ENCODE measurements at places on chromosomes 13 and 19.

DNA sequence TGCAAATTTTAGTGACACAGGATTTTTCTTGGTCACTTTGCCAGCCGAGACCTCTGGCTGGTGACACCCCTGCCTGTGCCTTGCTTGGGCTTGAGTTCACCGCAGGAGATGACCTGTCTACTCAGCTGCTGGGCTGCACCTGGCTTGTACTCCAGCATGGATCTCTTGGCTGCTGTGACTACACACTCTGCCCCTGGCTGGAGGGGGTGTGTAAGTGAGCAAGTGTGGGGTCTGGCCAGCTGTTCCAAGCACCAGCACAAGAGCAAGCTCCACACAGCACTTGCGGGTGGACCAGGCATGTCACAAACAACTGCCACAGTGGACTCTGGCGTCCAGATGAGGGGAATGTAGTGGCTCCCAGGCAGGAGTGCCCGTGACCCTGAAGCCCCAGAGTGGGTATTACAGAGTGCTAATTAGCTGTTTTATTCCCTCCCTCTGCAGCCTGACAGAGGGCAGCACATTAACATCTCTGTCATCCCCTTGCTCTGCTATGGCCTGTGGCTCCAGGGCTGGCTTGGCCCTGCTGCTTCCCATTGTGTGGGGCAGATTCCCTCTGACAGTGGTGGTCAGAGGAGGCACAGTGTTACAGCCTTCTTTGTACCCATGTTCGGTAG, 1387.2 kb downstream of the OLFM4 start:
- H3K4me1 ChIP-seq: no peaks in the 10 kb centered on the region
- no peak overlapping the region for H3K4me3 ChIP-seq
- H3K27me3 ChIP-seq: no peaks in the 10 kb centered on the region
- H3K27ac ChIP-seq: no peak overlapping the region
- no peak for DNase-seq
- H3K36me3 ChIP-seq: no peaks in the 10 kb centered on the region

- no peak for DNase-seq
- no peaks in the 10 kb centered on the region for H3K4me1 ChIP-seq
- no peak overlapping the region for H3K4me3 ChIP-seq
- no peaks in the 10 kb centered on the region for H3K36me3 ChIP-seq
- no peaks in the 10 kb centered on the region for H3K27me3 ChIP-seq
These were observed 8.4 kb downstream of the ATP13A1 start for GRCh38 chr19:19655051-19655594.

GRCh38 chr19:13164343-13165161, 14.3 kb downstream of the IER2 start:
- peak overlapping the region; percentile 42 for H3K4me3 ChIP-seq
- DNase-seq: no peak
- peaks cover 55% of the 10 kb centered on the region for H3K4me1 ChIP-seq
- H3K27me3 ChIP-seq: no peaks in the 10 kb centered on the region

DNA sequence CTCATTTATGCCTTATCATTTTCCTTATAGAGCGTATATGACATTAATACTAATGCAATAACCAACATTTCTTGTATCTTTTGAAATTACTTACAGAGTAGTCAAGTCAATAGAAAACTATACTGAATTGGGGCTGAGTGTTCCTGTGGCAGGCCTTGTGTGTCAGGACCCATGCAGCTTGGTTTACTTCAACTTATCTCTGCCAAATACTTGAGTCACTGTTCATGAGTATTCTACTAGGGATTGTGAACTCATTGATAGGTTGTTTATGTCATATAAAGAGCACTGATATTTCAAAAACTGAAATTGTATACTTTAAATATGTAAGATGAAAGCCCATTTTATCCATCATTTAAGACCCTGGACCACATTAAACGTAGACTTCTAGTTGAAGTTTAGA, 688.6 kb upstream of the SLITRK1 start:
- no peak overlapping the region for H3K4me3 ChIP-seq
- H3K27me3 ChIP-seq: no peaks in the 10 kb centered on the region
- DNase-seq: no peak
- no peak overlapping the region for H3K27ac ChIP-seq
- no peaks in the 10 kb centered on the region for H3K36me3 ChIP-seq
- no peaks in the 10 kb centered on the region for H3K4me1 ChIP-seq

DNA sequence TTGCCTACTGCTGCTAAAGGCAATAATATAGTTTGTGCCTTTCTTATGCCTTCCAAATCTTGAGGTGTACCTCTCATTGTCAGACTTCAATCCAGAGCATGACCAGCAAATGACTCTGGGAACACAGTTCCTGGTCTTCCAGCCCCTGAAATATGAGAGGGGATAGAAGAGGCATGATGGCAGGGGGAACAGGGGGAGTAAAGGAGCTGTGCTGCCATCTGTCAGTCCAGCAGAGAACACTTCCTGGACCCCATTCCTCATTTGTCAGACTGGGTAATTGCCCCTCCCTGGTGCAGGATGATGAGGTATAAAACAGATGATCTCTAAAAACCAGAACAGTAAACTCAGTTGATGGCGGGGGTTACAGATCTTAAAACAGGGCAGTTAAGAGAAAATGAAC, 618.7 kb downstream of the DIAPH3 start:
- no peaks in the 10 kb centered on the region for H3K36me3 ChIP-seq
- DNase-seq: no peak
- H3K27ac ChIP-seq: no peak overlapping the region
- H3K27me3 ChIP-seq: no peaks in the 10 kb centered on the region
- no peaks in the 10 kb centered on the region for H3K4me1 ChIP-seq

GRCh38 chr13:75749407-75749806, 113.3 kb downstream of the LMO7 start:
- H3K27ac ChIP-seq: no peak overlapping the region
- no peak for DNase-seq
- H3K36me3 ChIP-seq: no peaks in the 10 kb centered on the region
- no peaks in the 10 kb centered on the region for H3K27me3 ChIP-seq
- no peak overlapping the region for H3K4me3 ChIP-seq
- no peaks in the 10 kb centered on the region for H3K4me1 ChIP-seq

GRCh38 chr19:10945264-10945663, 15.6 kb upstream of the SMARCA4 start:
- peaks cover 10% of the 10 kb centered on the region for H3K4me1 ChIP-seq
- DNase-seq: no peak
- H3K27me3 ChIP-seq: no peaks in the 10 kb centered on the region
- H3K4me3 ChIP-seq: no peak overlapping the region

GRCh38 chr13:23411706-23412105, 21.8 kb downstream of the SACS start:
- no peaks in the 10 kb centered on the region for H3K27me3 ChIP-seq
- no peak for DNase-seq
- H3K4me3 ChIP-seq: no peak overlapping the region
- H3K36me3 ChIP-seq: no peaks in the 10 kb centered on the region
- no peak overlapping the region for H3K27ac ChIP-seq
- no peaks in the 10 kb centered on the region for H3K4me1 ChIP-seq

DNA sequence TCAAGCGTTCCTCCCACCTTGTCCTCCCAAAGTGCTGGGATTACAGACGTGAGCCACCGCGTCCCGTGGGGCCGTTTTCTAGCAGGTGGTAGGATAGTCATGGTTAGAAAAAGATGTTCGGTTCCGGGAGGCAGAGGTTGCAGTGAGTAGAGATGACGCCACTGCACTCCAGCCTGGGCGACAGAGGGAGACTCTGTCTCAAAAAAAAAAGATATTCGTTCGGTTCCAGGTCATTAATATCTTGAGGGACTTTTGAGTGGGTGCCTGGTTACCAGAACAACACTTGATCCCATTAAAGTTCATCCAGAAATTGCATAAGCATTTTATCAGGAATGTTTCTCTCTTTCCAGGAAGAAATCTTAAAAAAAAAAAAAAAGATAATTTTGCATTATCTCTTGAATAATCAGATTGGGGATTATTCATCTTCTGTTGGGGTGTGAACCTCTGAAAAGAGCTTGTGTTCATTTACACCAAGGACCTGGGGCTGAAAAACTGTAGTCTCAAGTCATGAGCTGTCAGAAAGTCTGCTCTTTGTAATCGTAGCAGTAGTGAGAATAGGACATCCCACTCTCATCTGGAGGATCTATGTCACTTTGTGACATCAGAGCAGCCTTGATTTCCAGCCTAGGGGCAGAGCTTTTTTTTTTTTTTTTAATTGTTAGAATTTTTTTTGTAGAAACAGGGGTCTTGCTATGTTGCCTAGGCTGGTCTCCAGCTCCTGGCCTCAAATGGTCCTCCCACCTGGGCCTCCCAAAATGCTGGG, 1.0 kb upstream of the ETHE1 start:
- no peak for DNase-seq
- H3K27ac ChIP-seq: no peak overlapping the region
- H3K36me3 ChIP-seq: no peaks in the 10 kb centered on the region
- no peak overlapping the region for H3K4me3 ChIP-seq
- peaks cover 4% of the 10 kb centered on the region for H3K4me1 ChIP-seq
- no peaks in the 10 kb centered on the region for H3K27me3 ChIP-seq

GRCh38 chr19:36025541-36025940, 7.1 kb downstream of the CLIP3 start:
- no peaks in the 10 kb centered on the region for H3K27me3 ChIP-seq
- no peaks in the 10 kb centered on the region for H3K36me3 ChIP-seq
- no peak overlapping the region for H3K27ac ChIP-seq
- no peaks in the 10 kb centered on the region for H3K4me1 ChIP-seq
- DNase-seq: no peak
- no peak overlapping the region for H3K4me3 ChIP-seq

DNA sequence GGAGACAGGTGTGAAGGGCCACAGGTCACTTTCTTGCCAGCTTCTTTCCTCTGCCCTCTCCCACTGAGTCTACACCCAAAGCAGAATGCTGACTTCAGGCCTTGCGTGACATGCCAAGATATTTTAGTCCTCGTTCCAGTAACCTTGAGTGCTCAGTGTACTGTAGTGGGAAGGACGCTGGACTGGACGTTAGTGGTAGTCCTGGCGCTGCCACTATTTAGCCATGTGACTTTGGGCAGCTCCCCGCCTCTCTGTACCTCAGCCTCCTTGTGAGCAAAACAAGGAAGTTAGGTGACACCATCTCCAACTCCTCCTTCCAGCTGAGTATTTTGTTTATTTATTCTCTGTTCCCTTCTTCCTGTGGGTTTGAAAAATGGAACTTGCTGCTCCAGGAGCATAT, 86.1 kb downstream of the FRY start:
- no peak overlapping the region for H3K4me3 ChIP-seq
- no peak overlapping the region for H3K27ac ChIP-seq
- H3K27me3 ChIP-seq: no peaks in the 10 kb centered on the region
- no peaks in the 10 kb centered on the region for H3K4me1 ChIP-seq

- H3K27ac ChIP-seq: no peak overlapping the region
- peak overlapping the region; percentile 20 for H3K4me3 ChIP-seq
- H3K27me3 ChIP-seq: no peaks in the 10 kb centered on the region
- DNase-seq: no peak
These were observed 22.6 kb downstream of the ATP8B3 start for GRCh38 chr19:1789261-1790041.

DNA sequence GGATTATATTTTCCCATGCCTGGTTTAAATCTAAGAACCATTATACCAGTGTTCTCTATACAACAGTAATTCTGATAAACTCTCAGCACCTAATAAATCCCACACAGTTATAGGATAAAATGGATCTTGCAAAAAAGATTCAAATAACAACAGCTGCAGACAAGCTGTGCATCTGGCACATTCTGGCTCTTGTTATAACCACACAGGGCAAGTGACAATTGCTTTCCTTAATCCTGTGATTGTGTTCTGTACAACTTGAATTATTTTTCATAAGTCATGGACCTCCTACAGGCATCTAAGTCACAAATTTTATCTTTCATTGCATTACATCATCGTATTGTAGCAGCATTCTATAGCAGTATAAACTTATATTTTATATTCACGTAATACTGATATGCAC, 948.3 kb downstream of the SLITRK1 start:
- H3K27ac ChIP-seq: no peak overlapping the region
- DNase-seq: no peak
- H3K27me3 ChIP-seq: no peaks in the 10 kb centered on the region
- H3K36me3 ChIP-seq: no peaks in the 10 kb centered on the region
- H3K4me3 ChIP-seq: no peak overlapping the region

DNA sequence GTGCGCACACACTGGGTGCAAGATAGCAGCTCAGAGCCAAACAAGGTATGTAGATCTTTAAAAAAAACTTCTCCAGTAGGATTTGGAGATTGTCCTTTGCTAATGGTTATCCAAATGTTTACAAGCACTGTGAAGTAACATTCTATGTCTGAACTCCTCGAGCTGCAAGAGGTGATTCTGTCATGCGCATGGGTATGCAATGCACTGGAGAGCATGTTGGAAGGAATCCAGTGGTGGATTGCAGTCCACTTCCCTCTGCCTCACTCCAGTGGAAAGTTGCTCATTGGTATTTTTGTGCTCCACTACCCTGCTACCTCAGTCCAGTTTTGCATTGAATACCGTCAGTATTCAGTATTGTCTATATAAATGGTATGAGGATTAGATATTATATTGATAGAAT, 132.1 kb downstream of the ATP8A2 start:
- no peak for DNase-seq
- no peaks in the 10 kb centered on the region for H3K4me1 ChIP-seq
- no peak overlapping the region for H3K27ac ChIP-seq
- no peaks in the 10 kb centered on the region for H3K27me3 ChIP-seq

DNA sequence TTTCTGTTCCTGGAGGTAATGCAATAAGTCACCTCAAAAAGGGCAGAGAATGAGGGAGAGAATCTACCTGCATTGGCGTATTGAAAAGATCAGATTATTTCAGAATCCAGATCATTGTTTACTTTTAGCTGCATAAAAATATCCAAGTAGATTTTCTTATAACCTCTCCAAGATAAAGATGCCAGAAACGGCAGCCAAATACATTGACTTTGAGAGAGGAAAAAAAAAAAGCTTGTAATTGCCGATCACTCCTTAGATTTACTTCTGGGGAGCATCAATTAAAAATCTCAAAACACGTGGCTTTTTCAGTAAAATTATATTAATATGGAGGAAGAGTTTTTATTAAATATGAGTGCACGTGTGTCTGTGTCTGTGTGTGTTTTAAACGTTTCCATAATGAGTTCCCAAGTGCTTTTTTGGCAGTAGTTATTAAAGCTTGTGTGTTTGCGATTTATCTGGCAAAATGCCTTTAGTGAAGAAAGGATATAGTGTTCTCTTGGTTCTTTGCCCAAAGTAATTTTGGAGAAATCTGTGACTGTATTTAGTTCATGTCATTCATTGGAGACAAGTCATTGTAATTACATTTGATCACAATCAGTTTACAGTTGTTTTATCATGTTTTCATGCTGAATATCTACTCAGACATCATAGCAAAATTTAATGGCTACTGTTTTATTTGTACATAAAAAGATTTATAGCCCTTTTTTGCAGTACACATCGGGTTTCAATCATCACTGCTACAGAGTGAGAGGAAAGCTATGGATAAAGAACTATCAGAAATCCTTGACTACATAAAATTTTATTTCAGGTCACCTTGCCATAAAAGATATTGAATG, 176.1 kb downstream of the TM9SF2 start:
- H3K4me3 ChIP-seq: no peak overlapping the region
- no peak for DNase-seq
- no peaks in the 10 kb centered on the region for H3K4me1 ChIP-seq
- no peaks in the 10 kb centered on the region for H3K27me3 ChIP-seq
- no peaks in the 10 kb centered on the region for H3K36me3 ChIP-seq

Measured in Panc1 (cell line).